Lung (tissue), 17 donors: ENCODE measurements at places on chromosomes 12 and 14. TPM values are rescaled to one million over a fixed set of nuclear protein-coding genes. Genes with fewer than 3 reads are reported as not detected.

- DNase-seq, result no peak
Observed at GRCh38 chr14:58898655-58899316, 261.0 kb downstream of the DACT1 start.

DNA sequence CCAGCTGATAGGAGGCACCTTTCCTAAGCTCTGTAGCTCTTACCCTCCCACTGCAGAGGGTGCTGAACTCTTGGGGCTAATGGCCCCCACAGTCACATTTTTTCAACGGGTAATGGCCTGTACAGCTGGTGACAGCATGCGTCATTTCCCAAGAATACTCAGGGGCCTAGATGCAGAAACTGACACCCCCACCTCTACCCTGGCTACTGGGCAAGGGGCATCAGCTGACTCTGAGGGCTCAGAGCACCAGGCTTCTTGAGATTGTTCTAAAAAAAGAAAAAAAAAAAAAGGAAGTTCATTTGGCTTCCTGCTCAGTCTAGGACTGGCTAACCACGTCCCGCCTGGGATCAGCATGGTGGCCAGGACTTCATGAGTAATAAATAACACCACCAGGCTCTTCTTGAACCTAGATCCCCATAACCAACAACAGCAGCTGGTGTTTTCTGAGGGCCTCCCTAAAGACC lies 35.2 kb downstream of the ZFP36L1 start:
- peak; percentile 45 for DNase-seq

GRCh38 chr14:25484235-25484634 lies 434.3 kb upstream of the STXBP6 start:
- DNase-seq, result no peak

- no peak for DNase-seq
Observed at GRCh38 chr14:74636424-74637177, 24.6 kb upstream of the LTBP2 start.

DNA sequence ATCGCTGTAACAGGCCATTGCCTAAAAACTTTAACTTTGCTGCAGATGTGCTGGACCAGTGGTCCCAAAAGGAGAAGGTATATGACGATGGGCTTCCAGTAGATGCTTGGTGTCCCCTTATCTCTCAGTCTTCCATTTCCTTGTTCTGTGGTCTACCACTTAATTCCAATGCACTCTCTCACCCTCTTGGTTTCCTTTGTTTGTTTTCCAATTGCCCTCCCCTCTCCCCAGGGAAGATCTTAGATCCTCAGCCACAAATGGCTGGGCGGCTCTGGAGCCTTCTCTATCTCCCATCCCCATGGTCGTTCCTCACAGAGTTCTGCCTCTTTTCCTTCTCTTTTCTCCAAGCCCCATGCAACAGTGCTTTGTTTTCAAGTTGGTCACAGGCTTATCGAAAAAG lies 584 bp downstream of the ACSM4 start:
- no peak for DNase-seq

GRCh38 chr12:38638401-38638800 lies 267.0 kb downstream of the CPNE8 start:
- no peak for DNase-seq

GRCh38 chr14:100775831-100776591 lies 49.3 kb downstream of the DLK1 start:
- peak; percentile 80 for DNase-seq

DNA sequence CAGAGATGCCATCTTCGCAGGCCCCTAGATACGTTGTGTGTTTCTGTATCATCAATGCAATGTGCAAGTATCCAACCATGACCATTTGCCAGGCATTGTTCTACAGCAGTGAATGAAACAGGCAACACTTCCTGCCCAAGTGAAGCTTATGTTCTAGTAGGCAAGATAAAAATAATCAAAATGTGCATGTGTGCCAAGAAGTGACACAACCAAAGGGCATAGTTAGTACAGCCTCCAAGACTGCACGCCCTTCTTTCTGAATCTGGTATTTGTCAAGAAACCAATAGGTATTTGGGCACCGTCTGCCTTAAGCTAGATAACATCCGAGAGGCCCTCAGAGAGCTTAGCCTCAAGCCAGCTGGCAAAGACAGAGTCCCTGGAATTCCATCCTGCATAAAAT lies 152.0 kb downstream of the TMEM132C start:
- DNase-seq, result no peak

CATSPERB gene
- total RNA-seq, result 9.0 TPM

MEG3 gene
- total RNA-seq, result 8.0 TPM

GLI1 gene
- total RNA-seq, result 5.7 TPM
